Neural progenitor cell (in vitro differentiated cells): ENCODE measurements at places on chromosomes 7 and 10.

DNA sequence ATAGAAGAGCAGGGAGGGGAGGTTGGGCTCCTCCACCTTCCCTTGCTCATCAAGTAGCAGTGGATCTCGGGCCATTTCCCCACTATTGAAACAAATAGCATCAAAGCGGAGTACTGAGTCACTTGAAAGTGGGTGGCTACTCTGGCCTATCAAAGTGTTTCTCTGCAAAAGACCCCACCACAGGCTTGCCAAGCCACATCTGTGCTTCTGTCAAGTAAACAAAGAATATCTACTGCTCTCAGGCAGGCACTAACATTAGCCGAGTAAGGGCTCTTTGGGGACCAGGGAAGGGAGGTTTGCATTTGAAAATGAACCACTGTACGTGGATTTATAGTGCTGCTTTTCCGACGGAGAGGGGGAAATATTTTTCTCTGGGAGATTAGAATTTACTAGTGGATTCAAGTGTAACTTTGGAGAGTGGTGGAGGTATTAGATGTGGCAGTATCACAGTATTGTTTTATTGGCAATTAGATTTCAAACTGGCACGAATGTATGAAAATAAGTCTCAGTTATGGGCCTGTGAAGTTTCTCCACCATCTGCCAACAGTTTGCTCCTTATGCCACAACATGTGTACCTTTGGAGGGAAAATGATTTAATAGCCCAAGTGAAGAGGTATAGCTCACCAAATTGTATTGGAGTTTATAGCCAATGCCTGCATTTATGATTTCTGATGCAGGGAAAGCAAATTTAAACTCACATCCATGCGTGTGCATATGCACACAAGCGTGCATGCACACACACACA is 97.5 kb downstream of the RPS24 start:
- DNase-seq: no peak

DNA sequence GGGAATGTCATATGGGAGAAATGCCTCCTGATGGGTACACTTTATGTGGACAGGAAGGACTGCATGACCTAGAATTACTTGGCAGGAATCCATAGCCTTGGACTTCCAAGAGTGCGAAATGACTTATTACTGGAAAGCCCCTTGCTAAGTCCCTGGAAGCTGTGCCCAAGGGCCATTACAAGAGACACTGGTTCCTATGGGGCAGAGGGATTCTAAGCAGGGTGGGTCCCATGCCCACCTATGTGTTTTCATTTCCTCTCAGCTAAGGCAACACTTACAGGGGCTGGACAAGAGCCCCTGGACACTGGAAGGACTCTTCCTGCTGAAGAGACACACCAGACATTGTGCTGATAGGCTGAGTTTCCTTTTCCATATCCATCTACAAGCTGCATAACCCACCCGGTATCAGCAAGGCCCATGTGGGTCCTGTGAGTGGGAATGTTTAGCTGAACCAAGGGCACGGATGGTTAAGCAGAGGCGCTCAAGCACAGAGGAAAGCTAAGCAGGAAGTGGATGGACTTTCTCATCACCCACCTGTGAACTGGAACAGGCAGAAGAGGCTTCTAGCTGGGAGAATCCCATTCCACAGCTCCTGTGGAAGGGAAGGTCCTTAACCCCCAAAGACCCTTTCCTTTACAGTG is 56.2 kb downstream of the XPNPEP1 start:
- no peak for DNase-seq

DNA sequence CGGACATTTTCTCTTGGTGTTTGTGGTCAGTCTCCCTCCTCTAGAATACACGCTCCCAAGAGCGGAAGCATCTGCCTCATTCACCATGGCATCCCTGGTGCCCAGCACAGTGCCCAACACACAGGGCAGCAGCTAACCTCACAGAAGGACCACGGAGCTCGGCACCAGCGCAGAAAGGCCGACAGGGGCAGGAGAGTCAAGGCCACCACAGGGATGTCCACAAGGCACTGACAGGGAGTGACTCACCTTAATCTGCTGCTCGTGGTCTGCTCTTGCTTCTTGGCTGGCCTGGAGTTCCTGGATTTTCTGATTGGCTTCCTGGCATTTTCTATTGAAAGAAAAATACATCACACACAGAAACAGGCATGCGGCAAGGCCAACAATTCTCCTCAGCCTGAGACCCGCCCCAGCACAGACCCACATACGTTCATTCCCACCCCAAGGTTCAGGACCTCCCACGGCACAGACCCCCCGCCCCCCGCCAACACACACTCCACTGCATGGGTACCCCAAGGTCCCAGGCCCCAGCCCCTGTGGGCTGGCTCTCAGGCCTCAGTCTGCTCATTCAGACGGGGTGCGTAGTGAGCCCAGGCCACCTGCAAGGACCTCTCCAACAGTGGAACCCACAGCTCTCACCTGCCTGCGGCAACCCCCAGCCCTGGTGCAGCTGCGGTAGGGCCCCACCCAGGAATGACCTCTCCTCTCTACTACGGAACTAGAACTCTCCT is 14.9 kb downstream of the MAD1L1 start:
- DNase-seq: no peak

GRCh38 chr10:31322647-31323046 is 3.6 kb downstream of the ZEB1 start:
- DNase-seq: peak; percentile 5

DNA sequence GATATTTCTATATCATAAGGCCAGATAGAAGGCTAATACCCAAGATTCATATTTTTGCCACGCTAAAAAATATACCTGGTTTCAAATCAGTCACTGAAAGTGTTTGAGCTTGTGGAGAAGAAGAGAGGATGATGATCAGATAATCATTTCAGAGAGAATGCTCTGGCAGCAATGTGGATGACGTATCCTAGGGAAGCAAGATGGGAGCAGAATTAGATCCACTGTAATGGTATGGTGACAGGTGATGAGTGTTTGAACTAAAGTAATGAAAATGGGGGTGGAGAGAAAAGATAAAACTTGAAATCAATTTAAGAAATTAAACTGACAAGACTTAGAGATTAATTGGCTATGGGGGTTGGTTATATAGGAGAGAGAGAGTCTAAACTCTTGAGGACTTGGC is 42.7 kb upstream of the TMEM196 start:
- no peak for DNase-seq

DNA sequence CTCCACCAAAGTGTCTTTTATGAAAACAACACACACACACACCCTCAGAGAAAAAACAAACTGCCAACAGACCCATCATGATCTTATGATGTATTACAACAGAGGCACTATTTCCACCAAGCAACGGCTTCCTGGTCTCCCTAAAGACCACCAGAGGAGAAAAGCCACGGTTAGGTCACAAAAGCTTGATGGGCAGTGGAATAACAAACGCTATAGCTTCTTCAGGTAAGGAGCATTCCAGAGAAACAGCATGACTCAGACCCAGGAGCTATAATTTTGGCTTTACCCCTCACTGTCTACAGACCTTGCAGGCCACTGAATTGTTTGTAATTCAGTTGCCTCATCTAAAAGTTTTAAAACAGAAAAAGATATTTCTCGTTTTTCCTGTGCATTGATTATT is 105.7 kb upstream of the GPR141 start:
- DNase-seq: no peak

DNA sequence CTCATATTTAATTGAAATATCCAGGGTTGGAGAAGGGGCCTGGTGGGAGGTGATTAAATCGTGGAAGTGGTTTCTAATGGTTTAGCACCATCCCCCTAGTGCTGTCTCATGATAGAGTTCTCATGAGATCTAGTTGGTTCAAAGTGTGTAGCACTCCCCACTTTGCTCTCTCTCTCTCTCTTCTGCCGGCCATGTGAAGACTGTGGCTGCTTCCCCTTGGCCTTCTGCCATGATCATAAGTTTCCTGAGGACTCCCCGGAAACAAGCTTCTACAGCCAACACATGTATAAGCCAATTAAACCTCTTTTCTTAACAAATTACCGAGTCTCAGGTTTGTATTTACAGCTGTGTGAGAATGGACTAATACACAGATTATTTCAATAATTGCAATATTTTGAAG is 305.8 kb upstream of the KCND2 start:
- DNase-seq: no peak

- DNase-seq: peak; percentile 75
Observed at GRCh38 chr10:131760416-131761166, 140.2 kb upstream of the PPP2R2D start.

DNA sequence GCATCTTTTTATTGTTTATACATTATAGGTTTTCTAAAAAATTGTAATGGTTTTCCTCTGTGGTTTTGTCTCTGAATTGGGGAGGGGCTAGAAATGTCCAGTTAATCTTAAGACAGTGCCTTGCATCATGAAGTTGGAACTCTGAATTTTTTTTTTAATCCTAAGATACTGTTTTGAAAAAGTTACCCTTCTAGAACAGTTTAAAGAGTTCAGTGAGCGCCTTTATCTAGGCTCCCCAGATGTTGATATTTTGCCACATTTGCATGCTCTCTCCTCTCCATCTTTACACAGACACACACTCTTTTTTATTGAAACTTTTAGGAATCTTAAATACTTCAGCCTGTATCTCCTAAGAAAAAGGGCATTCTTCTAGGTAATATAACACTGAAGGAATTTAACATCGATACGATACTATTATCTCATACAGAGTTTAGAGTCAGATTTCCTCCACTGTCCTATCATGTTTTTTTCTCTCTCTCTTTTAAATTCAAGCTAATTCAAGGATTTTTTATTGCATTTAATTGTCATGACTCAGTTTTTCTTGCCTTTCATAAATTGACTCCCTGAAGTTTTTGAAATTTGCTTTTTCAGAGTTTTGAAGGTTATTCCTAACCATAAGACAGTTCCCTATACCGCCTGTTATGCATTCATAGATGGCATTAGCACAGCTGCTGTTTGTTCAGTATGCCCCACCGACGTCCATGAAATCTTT is 31.5 kb downstream of the PRKAR2B start:
- DNase-seq: no peak

DNA sequence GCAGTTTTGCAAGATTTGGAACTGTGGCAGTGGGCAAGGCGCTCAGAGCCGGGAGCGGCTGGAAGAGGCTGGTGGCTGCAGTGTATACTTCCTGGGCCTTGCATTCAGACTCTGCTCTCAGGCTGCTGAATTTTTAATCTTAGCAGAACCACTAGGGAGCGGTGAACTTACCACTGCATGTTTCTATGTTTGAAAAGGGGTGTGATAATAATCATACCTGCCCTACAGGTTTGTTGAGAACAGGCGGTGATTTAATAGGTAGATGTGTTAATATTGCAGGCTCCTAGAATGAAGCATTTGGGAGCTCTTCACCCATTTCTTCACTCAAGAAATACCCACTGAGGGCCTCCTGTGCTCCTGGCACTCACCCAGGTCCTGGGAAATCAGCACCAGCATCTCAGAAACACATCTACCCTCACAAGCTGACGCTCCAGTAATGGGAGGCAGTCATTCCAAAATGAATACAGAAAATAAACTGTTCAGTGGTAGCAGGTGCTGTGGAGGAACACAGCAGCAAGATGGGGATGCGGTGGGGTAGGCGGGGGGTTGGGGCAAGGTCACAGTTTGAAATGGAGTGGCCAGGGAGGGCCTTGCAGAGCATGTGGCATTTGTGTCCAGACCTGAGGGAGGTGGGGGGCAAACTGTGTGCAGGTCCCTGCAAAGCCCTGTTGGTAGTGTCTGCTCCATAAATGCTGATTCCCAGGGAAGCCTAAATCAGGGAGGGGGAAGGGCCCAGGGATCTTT is 41.0 kb downstream of the VWA2 start:
- no peak for DNase-seq

GRCh38 chr10:86206240-86206579 is 160.4 kb downstream of the GRID1 start:
- DNase-seq: no peak

DNA sequence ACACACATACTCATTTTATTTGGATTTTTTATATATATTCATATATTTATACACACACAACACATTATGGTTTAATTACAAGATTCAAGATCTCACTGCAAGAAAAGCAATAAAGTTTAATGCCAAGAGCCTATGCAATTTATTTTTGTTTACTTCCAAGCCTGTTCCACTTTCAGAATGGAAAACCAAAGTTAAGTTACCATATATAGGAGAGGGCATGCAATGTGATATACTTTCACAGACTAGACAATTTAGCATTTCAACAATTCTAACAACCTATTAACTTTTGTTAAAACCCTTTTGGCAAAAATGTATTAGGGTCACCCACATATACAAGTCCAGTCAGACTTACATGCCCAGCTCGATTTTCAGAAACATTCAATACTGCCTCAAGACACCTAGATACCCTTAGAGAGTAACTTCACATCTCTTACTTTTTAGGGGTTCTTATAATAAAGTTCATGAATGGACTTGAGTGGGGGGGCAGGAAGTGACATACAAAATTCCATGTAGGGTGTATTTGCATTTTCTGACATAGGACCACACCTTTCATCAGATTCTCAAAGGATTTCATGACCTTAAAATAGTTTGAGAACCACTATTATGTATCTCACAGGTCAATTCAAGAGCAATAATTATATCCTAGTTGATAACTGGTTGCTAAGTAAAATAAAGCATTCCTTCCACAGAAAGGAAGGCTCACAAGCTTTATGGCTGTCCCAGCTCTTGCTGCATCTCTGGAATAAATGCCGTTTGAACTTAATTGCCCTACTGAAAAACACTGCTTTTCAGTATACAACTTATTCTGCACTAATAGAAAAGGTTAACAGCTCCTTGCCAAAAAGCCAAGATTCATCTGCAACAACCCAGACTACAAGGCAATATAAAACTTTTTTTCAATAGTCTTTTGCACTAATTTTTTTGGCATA is 2.5 kb downstream of the P4HA1 start:
- no peak for DNase-seq

GRCh38 chr7:35716038-35716803 is 21.3 kb upstream of the HERPUD2 start:
- DNase-seq: no peak

DNA sequence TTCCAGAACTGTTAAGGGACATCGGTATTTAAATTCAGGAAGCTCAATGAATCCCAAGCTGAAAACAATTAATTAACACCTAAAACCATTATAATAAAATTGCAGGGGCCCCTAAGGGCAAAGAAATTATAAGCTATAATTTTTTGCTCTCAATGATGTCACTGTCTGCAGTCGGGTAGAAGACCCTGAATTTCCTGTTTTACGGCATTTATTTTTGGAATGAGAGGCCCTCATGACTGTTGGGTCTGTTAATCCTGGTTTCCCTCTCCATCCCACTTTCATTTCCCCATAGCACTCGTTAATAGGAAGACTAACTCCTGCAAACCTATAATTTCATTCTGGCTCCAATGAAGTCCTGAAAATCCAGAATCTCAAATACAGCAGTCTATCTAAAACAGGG is 25.8 kb upstream of the GPR37 start:
- no peak for DNase-seq
